T-helper 2 cell (primary cell): ENCODE measurements at places on chromosomes 3 and 15.

DNA sequence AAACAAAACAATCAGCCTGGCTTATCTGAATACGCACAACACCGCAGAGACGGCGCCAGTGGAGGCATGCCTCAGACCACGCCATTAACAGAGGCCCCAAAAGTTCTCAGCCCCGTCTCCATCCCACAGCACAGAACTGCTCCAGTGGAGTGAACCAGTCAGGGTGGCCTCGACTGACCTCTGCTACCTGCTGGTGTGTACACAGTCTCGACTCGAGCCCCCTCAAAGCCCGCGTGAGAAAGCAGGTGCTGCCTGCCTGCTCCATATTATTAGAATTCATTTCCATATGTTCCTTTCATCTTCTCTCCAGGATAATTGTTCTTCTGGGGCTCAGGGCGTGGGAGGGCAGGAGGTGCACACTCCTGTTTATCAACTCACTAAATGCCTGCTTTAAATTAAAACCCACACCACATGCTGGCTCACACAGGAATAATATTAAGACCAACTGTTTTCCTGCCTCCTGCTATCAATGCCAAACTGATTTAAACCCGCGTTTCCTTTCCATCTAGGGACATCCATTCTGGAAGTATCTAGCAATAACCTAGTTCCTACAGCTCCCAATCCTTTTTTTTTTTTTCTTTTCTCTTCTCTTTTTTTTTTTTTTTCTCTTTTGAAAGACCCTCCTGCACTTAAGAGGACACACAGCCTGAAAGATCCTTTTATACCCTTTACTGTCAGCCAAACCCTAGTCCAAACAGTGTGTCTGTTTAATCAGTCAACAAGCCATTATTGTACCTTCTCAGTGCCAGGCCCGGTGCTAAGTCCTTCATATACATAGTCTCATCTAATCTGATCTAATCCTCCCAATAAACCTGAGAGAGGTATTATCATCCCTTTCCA is 101.2 kb downstream of the TLE3 start:
- no peak for DNase-seq

- DNase-seq: no peak
These were observed 109.9 kb downstream of the UACA start for GRCh38 chr15:70653426-70653825.

- peak; percentile 20 for DNase-seq
These were observed 71.9 kb downstream of the MGLL start for GRCh38 chr3:127750226-127751031.

DNA sequence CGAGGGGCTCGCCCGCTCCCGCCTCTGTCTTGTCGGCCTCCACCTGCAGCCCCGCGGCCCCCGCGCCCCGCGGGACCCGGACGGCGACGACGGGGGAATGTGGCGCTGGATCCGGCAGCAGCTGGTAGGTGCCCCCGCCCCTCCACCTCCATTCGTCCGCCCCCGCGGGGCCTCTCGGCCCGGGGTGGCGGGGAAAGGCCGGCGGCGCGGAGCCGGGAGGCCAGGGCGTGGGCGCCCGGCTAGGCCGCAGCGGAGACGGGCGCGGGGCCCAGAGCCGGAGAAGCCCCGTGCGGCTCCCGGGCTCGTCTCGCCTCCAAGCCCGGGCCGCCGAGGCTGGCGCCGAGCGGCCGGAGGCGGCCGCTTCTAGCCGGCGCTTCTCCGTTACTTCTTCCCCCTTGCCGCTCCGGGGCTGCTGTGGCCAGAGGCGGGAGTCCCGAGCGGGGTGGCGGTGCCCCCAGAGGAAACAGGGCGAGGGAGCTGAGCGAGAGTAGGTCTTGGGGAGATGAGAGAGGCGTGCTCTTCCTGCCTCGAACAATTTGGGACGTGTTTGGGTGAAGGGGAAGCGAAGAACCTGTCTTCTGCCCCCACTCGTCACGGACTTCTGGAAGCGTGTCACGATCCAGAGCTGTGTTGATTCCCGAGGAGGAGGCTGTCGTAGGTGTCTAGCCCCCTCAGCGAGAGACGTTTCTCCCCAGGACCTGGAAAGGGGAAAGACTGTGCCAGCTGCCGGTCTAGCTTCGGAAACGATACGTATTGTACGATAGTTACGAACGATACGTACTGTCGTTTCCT is 555 bp downstream of the ATP11B start:
- peak; percentile 37 for DNase-seq

GRCh38 chr3:94305835-94306611 is 243.2 kb downstream of the NSUN3 start:
- DNase-seq: no peak

DNA sequence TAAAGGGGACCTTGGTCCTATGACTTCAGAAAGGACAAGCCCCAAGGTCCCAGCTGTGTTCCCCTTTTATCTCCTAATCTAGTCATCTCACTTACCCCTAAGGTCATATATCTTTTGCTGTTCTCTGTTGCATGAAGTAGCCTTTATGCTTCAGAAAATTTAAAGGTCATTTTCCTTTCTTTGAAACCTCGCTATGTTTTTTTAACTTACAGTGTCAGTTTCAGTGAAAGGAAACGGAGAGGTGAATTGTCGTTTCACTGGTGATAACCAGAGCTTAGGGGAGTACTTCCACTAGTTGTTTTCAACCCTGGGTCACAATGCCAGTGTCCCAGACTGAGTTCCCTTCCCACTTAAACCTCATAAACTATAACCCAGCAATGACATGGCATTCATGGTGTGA is 357.4 kb downstream of the GAP43 start:
- no peak for DNase-seq

DNA sequence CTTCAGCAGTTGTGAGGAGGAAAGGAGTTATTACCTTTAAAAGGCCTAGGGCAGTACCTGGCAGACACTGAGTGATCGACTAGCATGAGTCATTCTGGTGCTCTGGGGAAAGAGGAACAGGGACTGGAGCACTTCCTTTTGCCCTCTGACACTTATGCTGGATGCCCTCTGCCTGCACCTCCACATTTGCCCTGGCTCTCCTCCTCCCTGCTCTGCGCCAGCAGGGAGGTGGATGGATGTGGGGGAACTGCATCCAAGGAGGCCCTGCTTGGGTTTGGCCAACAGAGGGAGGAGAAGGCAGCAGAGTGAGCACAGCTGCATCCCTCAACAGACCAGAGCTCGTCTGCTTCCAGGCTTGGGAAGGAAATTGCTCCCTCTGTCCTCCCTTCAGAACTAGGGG is 75.0 kb downstream of the SEMA5B start:
- DNase-seq: no peak

- DNase-seq: peak; percentile 7
These were observed 53.0 kb upstream of the GSK3B start for GRCh38 chr3:120147072-120147871.
